Activated gamma-delta T cell treated with anti-CD3 and anti-CD28 coated beads, Interleukin-2, amount 50 U/mL, for 16 hours (primary cell): ENCODE measurements at places on chromosomes 7 and 10.

DNA sequence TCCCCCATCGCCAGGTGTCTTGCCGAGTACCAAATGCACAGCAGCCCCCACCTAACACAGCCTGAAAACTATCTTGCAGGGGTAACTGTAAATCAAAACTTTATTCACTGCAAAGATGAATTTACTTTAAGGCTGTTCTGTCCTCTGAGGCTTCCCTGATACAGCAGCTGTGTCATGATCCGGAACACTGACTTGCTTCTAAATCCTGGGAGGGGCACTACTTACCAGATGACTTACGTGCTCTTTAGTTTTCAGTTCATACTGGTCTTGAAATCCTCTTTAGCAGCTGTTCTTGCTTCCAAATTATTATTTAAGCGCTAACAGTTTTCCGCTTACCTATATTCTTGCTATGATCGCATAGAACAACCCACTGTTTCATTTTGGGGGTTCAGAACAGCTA is 4.9 kb downstream of the DYNC1I1 start:
- DNase-seq: no peak

- no peak for DNase-seq
Observed at GRCh38 chr10:23829556-23829955, 379.4 kb upstream of the KIAA1217 start.

- DNase-seq: no peak
Observed at GRCh38 chr10:7968510-7969112, 85.9 kb upstream of the GATA3 start.

DNA sequence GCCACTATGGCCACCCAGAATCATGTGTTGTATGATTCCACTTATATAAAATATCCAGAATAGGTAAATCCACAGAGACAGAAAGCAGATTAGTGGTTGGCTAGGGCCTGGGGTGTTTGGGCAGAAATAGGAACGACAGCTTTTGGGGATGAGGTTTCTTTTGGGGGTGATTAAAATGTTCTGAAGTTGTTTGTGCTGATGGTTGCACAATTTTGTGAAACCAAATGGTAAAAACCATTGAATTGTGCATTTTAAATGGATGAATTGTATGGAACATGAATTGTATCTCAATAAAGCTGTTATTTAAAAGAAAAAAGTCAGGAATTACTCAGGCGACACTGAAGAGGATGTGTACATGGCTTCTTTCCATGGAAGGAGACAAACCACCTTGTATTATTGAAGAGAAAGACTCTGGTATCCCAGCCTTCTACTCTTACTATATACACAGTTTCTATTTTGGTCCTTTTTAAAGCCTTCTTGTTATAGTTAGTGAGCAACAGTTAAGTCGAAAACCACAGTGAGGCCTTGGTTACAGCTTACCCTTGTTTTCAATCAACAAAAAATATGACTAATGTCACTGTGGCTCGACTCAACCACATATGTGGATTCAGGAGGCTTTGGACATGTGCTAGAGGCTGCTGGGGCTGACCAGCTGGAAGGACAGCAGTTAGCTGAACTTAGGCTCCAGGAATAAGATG is 57.1 kb upstream of the KMT2E start:
- no peak for DNase-seq

DNA sequence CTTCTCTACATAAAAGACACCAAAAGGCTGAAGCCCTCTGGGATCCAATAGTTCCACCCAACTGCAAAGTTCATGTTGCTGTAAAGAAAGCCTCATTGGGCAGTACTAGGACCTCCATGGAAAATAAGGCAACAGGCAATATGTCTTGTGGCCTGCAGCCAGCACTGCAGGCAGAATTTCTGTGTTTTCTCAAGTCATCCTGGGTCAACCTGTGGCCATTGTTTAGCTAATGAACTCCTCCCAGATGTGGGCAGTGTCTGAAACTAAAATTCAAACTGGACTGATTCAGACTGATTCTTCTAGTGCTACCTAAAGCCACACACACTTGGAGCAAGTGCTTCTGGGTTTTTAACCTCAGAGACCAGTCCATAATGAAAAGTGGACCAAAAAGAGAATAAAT is 141.5 kb downstream of the PPP1R17 start:
- DNase-seq: no peak
